ENCODE measurements at places on chromosomes 6 and 20.

- DNase-seq, result no peak
Measured at GRCh38 chr6:33317419-33317668, 200 bp downstream of the ZBTB22 start.

DNA sequence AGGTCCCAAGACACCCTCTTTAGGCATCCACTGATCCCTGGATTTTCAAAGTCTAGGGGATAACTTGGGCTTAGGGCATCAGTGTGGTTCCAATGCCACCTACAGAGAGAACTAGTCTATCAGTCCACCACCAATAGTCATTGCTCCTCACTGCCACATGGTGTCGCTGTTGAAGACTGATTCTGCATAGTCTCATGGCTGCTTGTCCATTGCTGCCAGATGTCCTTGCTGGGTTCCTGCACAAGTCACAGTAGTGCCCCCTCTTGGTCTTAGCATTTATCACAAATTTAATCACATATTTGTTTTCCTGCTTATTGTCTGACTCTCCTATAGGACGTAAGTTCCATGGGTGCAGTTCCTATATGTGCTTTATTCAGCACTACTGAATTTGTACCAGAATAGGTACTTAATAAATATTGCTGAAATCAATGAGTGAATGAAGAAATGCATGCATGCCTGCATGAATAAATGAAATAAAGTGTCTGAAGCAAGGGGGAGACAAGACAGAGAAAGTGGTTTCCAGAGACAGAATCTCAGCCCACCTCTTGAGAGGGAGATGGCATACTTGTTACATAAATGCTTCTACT lies 45.9 kb upstream of the RALY start:
- DNase-seq, result peak; percentile 18

DNA sequence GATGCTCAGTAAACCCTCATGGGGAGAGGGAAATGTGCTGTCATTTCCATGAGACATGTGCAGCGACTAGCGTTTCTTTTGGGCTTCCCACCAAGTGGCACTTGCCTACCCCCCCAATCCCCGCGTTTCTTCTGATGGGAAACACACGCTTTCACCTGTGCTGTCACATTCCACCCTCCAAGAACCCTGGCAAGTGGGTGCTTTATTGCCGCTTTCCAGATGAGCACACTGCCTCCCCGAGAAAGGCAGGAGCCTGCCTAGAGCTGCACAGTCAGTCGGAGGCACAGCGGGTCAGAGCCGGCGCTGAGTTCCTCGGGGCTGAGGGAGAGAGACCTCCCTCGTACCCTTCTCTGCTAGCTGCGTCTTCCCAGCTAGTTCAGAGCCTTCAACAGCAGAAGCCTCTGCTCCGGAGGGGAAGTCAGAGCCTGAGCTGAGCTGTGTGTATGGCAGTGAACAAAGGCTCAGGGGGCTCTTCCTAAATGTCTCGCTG lies 12.3 kb upstream of the CCDC167 start:
- DNase-seq, result no peak

GRCh38 chr20:41889844-41890224 lies 271.7 kb upstream of the CHD6 start:
- DNase-seq, result no peak

DNA sequence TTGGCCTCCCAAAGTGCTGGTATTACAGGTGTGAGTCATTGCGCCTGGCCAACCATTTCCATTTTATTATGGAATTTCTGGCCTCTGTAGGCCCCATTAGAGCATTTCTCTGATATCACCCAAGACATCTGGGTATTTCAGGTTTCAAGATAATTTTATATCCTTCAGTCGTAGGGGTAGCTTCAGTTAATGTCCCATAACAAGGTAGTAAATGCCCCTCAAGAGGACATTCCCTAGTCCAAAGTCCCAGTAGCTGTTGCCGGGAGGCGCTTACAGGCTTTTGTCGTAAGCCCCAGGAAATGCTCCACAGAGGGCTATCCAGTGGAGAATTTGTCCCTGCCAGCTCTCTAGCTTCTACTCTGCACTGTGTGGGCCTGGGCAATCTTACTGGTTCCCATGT lies 24.4 kb downstream of the EFCAB8 start:
- DNase-seq, result no peak

DNA sequence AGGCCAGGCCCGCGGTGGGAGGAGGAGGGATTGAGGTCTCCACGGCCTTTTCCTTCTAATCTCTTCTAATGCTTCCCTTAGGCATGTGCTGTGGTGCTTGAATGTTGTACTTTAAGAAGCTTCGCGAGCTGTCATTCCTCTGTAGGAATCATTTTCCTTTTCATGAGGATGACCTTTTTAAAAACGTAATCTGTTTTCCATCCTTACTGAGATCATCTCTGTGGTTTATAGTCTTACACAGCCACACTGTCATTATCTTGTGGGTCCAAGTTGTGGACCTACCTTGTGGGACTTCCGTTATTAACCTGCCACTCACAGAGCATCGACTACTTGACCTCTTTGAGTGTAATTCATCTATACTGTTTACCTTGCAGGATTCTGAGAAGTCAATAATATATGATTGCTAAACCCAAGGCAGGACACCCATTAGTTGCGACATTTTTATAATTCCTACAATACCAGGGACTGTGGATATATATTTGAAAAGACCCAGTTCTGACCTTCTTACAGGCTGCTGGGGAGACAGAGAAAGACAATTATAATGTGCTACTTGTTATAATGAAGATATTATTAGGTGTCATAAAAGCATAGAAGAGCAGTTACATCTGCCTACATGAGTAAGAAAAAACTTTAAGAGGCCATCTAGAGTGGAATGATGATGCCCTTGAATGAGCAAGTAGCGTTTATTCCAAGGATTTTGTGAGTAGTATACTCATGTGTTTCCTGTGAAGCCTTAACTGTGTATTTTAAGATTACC lies 842 bp downstream of the SLC25A27 start:
- peak; percentile 2 for DNase-seq

DNA sequence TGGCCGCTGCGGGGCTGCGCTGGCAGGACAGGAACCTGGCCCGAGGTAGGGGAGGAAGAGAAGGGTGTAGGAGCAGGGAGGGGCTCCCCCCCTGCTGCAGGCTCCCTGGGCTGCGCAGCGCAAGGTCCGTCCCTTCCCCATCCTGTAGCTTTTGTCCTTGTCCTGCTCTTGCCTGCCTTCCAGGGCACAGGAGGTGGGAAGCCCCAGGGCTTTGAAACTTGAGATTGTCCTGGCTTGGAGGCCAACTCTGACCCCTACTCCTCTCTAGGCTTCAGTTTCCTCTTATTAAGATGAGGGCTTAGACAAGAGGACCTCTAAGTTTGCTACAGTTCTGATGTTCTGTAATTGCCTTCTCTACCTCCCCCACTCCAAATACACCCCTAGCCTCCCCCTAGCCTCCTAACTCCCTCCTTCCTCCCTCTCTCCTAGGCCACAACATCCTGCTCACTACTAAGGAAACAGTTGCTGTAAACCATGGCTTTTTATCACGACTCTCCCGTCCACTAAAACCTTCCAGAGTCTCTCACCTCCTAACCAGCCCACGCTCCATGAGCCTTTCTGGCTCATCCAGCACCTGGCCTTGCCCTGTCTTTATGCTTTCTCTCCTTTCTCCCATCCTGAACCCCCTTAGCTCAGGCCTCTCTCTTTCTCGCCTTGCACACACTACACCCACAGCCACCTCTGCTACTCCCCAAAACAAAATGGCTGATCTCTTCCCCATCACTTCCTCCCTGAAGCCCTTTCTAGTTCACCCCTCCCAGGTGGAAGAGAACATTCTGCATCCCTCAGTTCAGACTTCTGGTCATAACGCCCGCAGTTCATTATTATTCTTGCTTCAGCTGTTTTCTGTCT lies 10.2 kb downstream of the UNC5CL start:
- DNase-seq, result no peak

DNA sequence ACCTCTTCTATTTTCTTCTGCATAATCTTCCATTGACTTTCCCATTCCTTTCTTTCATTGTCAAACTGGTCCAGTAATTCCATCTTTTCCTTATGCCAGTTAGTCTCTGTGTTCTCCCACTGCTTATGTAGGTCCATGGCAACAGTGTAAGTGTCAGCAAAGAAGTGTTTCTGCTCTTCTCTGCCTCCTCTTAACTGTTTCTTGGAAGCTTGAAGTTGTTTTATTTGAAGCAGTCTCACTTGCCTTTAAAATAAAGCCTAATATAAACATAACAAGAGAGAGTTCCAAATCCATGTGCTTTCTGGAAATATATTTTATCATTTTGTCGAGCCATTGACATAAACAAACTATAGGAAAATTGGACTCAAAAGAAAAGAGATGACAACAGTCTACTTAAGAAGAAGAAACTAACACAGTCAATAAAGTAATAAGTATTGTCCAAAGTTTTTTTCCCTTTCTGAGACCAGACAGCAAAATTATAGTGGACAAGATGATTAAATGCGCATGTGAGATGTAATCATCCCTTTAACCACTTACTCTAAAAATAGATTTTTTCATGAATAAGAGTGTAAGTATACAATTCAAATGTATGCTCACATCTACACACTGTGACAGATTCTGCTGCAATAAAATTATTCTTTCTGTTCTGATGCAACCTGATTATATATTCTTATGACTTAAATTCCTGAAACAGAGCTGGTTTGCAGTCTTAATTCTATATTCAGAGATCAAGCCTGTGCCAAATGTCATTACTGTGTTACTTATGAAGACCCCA lies 5.2 kb downstream of the KIAA0408 start:
- DNase-seq, result peak; percentile 26

- no peak for DNase-seq
Measured at GRCh38 chr6:133223452-133224029, 17.6 kb upstream of the EYA4 start.

DNA sequence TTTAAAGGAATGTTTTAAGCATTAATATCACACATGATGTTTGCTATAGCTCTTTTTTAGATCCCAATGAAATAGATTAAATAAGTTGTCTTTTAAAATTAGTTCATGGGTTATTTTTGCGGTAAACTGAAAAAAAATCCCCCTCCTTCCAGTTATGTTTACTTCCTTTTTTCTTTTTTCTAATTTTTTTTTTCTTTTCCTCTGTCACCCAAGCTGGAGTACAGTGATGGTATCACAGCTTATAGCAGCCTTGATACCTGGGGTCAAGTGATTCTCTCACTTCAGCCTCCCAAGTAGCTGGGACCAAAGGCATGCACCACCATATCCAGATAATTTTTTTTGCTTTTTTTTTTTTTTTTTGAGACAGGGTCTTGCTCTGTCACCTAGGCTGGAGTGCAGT lies 17.8 kb upstream of the SCAF8 start:
- DNase-seq, result no peak

DNA sequence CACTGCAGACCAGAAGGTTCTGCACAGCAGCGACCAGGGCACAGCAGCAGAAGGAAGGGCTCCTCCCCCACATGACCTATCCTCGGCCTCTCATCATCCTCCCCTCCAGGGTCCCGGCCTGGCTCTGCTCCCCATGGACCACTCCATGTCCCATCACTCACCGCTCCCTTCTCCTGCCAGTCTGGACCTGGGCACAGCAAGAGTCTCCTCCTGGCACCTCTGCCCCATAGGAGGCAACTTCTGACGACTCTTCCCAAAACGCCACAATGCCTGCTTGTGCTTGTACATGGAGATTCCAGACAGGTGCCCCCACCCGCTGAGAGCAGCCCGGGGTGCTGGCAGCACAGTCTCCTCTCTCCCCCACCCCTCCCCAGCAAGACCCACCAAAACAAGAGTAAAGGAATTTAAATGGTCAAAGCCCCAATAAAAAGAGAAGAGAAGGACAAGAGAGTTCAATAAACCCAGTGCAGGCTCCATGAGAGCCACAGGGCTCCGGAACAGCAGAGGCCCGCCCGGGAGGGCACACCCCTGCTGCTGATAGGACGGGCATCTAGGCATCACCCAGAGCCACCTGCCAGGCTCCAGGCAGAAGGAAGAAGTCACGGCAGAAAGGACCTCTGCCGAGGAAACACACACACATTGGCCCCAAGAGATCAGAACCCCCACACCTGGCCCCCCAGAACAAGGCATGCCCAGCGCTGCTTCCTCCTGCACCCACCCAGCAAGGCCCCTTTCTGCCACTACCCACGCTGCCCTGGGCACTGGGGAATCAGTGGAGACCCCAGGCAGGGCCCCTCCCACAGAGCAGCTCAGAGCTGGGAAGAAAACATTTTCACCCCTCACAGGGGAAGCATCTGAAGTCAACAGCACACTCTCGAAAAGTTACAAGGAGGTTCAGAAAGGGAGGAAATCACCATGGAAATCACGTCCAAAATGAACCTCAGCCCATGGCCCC lies 15.2 kb downstream of the TAF4 start:
- DNase-seq, result no peak

DNA sequence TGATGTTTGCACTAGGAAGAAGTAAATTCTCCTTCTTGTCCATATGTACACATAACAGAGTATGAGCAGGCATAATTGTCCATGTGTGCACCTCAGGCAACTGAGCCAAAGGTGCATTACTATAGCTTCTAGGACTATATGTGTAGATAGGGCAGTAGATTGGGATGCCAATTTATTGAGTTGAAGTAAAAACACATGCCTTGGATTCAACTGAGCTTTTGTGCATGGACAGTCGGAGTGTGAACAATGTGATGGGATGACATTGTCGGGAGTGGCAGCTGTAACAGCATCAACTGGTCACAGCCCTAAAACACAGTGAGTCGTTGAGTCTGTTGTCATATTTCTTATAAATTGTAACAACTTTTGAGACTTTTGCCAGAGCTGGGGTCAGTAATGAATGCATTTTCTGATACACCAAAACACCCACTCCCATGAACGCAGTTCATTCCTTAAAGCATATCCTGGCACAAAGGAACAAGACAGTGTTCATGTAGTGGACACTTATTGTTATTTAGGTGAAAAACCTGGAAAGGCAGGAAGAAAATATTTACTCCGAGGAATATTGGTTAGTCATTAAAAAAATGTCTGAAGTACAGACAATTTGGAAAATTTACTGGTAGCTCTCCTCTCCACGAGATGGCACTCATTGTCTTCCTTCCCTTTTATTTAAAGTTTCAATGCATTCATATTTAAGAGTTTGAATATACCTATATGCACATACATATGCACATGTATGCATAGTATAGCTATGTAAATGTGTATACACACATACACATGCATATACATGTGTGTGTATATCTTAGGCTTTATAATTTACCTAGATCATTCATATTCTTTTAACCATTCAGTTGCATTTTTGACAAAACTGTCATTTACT lies 302.0 kb upstream of the STXBP5 start:
- DNase-seq, result no peak

DNA sequence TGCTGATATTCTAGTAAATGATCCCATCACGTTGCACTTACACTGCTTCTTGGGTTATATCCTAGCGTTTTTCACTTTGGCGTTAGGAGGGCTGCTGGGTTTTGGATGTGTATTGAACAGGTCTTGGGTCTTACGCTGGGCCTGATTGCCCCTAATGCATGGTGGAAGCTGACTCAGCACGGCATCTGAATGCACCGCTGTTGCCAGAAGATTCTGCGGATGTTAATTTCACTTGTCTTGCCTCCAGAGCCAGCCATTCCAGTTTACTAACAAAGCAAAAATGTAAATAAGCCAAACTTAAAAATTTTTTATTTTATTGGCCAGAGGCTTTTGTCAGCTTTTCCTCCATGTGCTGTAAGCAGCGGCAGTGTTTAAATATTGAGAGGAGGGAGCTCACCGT lies 233.5 kb downstream of the TMEM242 start:
- no peak for DNase-seq

GRCh38 chr6:168699631-168700295 lies 258.8 kb downstream of the SMOC2 start:
- no peak for DNase-seq

- DNase-seq, result no peak
Measured at GRCh38 chr6:67825201-67825895, 809.7 kb upstream of the ADGRB3 start.
